ENCODE measurements at places on chromosomes 3 and 15.

DNA sequence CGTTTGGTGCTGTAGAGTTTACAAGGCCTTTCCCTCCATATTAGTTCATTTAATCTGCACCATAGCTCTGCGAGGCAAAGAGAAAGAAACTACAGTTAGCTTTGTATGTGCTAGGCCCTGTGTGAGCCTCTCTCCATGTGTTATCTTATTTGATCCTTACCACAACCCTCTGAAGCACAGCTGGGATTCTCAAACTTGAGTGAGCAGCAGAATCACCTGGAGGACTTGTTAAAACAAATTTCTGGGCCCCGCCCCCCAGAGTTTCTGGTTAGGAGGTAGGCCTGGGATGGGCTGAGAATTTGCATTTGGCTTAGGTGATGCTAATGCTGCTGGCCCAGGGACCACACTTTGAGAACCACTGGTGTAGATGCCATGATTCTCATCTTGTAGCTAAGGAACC, 12.3 kb downstream of the CA12 start:
- no peak for DNase-seq

DNA sequence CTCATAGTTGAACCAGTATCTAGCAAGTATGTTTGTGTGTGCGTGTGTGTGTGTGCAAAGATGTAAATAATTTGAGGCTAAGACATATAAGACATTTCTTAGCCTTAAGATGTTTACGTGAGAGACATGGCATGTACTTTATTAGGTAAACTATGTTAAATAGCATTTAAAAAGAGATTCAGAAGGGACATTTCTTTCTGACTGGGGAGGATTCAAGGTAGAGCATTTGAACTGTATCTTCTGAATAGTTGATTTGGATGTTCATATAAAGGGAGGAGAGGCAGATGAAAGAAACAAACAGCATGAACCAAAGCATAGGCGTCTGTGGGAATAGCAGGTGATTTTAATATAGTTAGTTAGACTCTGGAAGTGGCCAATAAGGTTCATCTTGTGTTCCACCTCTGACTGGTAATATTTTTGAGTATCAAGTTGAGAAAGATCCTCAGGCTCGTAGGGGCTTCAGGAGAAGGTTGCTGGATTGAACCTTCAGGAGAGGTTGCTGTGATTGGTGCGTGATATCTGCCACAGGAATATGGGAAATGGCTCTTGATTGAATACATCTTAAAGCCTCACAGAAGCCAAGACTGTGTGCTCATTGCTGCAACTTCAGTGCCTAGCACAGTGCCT, 12.6 kb downstream of the NFKBIZ start:
- DNase-seq, result no peak

DNA sequence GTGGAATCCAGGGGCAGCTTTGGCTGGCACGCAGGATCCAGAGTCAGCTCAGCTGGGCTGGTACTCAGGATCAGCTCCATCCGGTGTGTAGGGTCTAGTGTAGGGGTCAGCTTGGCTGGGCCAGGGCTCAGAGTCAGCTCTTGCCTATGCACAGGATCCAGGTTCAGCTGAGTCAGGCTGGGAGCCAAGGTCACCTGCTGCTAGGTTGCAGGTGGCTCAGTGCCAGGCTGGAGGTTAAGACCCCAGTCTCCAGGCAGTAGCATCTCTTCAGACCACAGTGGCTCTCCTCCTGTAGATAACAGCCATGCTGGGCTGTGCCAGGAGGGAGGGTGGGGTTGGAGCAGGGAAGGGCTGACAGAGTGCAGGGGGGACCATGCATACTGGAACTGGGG, 1.8 kb downstream of the HYAL3 start:
- no peak for DNase-seq

DNA sequence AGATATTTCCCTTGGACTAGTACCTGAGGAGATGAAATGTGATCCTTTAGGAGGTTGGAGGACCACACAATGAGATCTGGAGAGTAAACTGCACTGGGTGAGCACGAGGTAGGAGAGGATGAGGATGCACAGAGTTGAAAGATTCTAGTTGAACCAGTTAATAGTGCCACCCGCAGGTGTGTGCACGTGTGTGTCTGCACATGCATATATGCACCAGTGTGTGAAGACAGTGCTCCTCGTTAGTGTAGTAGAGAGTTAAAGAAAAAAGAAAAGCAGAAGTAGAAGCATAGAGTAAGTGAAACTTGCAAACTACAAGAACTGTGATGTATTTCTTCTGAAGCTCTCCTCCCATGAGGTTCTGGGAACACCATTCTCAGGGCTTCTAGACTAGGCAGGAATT, 8.4 kb downstream of the MED12L start:
- DNase-seq, result no peak

GRCh38 chr15:75620841-75621391, 4.6 kb downstream of the SNUPN start:
- no peak for DNase-seq

DNA sequence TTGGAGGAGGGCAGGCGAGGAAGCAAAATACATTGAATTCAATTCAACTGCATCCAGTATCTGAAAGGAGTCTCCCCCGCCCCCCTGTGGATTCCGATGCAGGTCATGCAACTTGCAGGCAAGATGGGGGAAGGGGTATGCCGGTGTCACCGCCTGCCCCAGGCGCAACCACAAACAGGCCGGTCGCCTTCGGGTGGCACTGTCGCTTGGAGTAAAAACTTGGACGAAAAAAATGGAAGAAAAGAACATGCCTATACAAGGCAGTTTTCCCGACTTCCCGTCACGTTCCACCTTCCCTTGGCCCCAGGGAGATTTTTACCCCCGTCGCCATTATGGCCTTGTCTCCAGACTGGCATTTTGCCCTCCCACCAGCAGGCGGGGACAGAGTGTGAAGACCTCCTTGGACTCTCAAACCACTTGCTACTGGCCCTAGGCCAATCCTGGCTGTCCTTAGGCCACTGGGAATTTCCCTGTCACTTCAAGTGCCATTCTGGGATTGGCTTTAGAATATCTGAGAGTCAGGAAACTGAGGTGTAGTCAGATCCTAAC, 1.6 kb upstream of the NTRK3 start:
- DNase-seq, result no peak

DNA sequence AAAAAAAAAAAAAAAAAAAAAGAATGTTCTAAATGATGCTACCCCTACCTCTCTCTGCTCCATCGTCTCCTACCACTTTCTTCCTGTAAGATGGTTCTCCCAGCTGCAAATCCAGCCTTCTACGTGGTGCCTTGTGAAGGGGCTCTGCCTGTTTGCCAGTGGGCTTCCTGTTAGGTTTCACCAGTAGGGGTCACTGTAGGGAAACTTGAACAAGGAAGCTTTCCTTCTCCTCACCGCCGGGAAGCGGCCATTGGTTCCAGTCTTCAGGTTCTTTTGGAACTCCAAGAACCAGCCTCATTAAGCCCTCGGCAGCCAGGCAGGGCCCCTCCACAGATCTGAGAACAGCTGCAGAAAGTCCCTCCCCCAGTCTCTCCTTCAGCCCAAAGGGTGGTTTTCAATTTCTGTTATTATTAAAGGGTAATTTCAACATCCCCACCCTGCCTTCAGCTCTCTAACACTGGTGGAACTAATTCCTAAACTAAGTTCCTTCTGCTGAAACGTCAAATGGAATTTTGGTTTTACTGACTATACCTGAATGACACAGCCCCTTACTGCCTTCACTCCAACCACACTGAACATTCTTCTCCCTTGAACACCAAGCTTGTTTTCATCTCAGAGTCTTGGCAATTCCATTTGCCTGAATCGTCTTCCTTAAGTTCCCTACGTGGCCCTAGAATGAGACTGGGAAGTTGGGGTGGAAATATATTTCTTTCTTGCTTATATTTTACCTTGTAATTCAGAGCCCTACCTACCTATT, 13.5 kb downstream of the MCCC1 start:
- DNase-seq, result peak; percentile 6

DNA sequence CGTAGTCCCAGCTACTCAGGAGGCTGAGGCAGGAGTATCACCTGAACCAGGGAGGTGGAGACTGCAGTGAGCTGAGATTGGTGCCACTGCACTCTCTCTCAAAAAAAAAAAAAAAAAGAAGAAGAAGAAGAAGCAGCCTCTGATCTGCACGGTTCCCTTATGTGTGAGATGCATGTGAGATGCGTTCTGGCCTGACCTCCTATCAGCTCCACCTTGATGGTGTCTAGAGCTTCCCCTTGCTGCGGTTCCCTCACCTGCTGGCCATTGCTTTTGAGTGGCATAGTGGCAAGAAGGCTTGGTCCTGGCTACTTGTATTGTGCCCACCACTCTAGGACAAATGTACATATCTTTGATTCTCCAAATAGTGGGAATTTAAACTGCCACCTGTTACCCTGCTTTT, 49.4 kb upstream of the CFAP161 start:
- DNase-seq, result no peak

DNA sequence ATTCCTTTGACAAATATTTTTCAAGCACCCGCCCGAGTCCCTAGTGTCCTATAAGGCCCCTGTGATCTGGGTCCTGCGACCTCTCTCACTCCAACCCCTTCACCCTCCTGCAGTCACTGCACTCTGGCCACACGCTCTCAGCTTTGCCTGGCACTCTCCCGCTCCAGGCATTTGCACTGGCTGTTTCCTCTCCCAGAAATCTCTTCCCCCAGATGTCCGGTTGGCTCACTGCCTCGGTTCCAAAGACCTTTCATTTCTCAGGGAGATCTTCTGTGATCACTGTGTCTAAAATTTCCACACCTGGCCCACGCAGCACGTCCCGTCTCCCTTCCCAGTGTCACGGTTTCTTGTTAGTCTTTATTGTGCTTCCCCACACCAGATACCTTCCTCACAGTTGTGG, 97.4 kb downstream of the WNT7A start:
- no peak for DNase-seq

- DNase-seq, result no peak
These were observed 30.2 kb upstream of the LCTL start for GRCh38 chr15:66595931-66596545.

DNA sequence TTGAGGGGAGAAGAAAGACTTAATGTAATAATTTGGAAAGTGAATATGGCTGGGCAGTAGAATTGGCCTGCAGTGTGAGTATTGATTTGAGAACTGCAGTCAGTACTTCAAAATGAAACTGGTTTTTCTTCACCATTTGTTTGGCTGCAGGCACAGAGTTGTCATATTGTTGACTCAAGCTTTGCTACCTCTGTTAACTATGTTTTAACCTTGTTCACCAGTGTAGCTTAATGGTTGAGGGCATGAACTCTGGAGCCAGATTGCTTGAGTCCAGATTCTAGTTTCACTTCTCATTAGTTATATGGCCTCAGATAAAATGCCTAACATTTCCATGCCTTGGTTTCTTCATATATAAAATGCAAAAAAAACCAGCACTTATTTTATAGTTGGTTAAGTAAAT, 64.1 kb downstream of the CFAP44 start:
- DNase-seq, result no peak

GRCh38 chr15:75923756-75924155, 20.1 kb downstream of the FBXO22 start:
- DNase-seq, result no peak

GRCh38 chr15:90000186-90001001, 730 bp upstream of the ZNF710 start:
- no peak for DNase-seq

GRCh38 chr15:69436951-69437350, 15.7 kb upstream of the RPLP1 start:
- no peak for DNase-seq

DNA sequence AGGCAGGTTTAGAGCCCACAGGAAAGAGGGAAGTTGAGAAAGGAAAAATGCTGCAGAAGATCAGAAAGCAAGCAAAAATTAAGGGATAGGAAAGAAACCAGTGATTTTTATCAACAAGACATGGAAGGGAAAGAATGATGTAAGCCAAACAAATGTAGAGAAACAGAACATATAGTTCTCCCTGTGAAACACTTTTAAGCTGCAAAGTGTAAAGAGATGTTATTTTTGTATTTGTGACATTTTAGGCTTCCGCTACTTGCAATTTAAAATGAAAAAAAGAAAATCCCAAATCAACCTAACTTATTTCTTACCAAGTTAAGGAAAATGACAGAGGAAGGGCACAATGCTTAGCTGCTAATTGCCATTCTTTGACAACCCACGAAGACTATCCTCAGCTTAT, 111.6 kb downstream of the PDCD6IP start:
- DNase-seq, result no peak

DNA sequence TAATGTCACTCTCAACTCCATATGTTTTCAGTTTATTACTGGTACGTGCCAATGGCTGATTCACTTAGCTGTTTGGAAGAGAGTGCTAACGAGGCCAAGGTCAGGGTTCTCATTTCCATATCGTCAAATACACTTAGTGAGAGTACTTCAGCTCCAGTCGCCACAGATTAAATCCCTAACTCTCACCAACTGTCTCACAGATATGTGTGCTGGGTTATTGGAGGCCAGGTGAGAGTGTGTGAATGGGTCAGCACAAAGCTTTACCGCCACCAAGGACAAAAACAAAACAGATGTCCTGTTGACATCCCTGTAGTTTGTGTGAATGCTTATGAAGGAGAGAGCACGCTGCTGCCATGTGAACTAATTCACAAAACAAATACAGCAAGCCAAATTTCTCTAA, 133.5 kb upstream of the TBL1XR1 start:
- DNase-seq, result no peak

All from SHP77 treated with DMSO at 0.1 percent for 48 hours (cell line).